ENCODE measurements at places on chromosomes 5 and 9.

GRCh38 chr5:68028131-68028727, 187.3 kb upstream of the PIK3R1 start:
- peak; percentile 33 for DNase-seq

GRCh38 chr9:114722937-114723620, 41.1 kb upstream of the TEX48 start:
- DNase-seq = no peak

GRCh38 chr5:173901705-173902104, 13.6 kb downstream of the CPEB4 start:
- no peak for DNase-seq

GRCh38 chr5:77266291-77266690, 55.8 kb downstream of the PDE8B start:
- peak; percentile 71 for DNase-seq

DNA sequence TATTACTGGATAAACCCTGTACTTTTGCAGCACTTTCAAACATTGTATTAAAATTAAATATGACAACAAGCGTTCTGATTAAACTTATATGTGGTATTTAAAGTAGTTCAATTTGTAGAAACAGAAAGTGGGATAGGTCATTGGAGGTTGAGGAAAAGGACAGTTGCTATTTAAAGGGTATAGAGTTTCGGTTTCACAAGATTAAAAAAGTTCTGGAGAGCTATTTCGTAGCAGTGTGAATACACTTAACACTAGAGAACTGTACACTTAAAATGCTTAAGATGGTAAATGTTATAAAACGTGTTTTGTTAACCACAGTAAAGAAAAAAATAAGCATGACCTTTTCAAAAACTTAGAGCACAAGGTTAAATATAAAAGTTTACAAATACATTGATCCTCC, 382.1 kb downstream of the BRINP1 start:
- DNase-seq = no peak

DNA sequence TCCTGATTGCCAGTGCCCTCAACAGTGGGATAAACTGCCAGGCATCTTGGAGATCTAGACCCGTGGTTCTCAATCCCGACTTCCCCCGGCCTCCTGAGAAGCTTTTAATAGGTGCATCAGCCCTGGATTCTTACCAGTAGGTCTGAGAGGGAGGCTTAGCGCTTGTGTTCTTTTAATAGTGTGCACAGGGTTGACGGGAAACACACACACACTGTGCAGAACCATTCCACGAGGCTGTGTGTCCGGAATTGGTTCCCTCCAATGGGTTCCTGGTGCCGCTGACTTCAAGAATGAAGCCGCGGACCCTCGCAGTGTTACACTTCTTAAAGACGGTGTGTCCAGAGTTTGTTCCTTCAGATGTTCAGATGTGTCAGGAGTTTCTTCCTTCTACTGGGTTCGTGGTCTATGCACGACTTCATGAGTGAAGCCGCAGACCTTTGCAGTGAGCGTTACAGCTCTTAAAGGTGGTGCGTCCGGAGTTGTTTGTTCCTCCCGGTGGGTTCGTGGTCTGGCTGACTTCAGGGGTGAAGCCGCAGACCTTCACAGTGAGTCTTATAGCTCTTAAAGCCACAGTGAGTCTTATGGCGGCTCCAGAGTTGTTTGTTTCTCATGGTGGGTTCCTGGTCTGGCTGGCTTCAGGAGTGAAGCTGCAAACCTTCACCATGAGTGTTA, 46.6 kb upstream of the PRSS3 start:
- DNase-seq = no peak

DNA sequence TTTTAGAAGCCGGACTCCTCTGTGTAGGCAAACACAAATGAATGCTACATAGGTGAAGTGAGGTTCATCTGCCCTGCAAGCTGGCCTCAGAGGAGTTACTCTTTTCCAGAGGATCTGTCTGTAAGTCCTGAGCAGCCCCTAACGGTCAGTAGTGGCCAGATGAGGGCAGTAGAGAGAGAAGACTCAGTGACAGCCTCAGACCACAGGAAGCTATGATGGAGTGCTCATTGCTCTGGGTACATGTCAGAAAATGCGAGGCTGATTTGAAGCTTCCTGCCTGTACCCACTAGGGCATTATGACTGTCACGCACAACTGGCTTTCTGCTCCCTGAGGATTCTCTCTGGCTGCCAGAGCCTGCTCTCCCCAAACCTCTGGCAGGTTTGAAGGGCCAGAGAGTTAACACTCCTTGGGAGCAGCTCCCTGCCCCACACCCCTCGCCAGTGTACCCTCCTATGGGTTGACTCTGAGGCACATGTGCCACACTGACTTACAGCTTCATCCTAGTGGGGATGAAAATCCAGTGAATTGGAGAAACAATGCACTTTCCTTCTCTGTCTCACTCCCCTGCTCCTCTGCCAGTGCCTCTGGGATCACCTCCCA, 141.5 kb downstream of the GABRG2 start:
- DNase-seq = no peak

- DNase-seq = no peak
Measured at GRCh38 chr9:98951967-98952366, 8.3 kb downstream of the COL15A1 start.

DNA sequence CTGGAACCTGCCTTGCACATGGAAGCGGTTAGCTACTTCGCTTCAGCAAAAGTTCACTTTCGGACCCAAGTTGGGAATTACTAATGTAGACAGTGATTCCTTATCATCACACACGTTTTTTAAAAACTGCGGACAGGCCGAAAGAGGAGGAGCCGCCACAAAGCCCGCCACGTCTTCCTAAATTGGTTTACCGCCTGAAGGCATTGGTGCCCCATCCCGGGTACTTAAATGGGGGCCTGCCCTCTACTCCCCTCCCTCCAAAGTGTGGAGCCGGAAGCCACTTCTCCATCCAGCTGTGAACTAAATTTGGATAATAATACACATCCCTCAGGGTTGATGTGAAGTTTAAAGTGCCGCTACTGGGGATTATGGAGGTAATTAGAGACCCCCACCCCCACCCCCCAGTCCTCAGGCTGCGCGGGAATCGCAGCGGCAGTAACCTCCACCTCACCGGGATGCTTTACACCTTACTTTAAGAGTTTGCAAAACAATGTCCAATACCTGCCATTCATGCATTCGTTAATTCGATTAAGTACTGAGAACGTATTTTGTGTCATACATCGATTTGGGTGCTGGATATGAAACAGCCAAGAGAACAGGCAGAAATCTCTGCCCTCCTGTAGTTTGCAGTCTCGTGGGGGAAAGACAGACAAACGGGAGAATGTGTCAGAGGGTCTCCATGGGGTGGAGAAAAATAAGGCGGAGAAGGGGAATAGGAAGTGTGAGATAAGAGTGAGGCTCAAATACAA, 937 bp upstream of the MACROH2A1 start:
- DNase-seq = peak; percentile 35

GRCh38 chr5:148910686-148911361, 84.4 kb downstream of the ADRB2 start:
- DNase-seq = peak; percentile 96

DNA sequence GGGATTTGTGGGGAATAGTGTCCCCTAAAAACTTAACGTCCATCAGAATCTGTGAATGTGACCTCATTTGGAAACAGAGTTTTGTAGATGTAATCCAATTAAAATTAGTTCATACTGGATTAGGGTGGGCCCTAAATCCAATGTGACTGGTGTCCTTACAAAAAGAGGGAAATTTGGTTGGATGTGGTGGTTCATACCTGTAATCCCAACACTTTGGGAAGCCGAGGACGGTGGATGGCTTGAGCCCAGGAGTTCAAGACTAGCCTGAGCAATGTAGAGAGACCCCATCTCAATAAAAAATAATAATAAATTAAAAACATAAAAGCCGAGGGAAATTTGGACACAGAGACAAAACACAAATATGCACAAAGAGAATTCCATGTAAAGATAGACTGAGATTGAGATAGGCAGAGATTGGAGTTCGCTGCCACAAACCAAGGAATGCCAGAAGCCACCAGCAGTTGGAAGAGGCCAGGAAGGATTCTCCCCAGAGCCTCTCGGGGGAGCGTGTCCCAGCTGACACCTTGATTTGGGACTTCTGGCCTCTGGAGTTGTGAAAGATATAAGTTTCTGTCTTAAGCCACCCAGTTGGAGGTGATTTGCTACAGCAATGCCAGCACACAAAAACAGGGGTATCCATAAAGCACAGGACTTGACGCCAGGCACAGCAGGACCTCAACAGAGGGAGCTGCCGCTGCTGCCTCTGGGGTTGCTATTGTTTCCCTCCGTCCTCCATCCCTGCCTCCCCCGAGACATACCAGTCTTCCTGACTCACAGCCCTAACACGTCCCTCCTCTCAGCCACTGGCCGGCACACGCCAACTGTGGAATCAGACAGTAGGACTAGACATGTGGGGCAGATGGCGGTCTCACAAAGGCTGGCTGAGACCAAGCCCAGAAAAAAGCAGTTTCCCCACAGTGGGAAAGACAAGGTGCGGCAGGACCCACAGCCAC, 73.8 kb upstream of the IL17B start:
- peak; percentile 97 for DNase-seq

GRCh38 chr5:180052211-180052818, 19.2 kb downstream of the RNF130 start:
- no peak for DNase-seq
